IMR-90 (cell line): ENCODE measurements at places on chromosomes 2 and 18.
A peak's percentile ranks its signal among the peaks of the same experiment; 100 is the strongest.

DNA sequence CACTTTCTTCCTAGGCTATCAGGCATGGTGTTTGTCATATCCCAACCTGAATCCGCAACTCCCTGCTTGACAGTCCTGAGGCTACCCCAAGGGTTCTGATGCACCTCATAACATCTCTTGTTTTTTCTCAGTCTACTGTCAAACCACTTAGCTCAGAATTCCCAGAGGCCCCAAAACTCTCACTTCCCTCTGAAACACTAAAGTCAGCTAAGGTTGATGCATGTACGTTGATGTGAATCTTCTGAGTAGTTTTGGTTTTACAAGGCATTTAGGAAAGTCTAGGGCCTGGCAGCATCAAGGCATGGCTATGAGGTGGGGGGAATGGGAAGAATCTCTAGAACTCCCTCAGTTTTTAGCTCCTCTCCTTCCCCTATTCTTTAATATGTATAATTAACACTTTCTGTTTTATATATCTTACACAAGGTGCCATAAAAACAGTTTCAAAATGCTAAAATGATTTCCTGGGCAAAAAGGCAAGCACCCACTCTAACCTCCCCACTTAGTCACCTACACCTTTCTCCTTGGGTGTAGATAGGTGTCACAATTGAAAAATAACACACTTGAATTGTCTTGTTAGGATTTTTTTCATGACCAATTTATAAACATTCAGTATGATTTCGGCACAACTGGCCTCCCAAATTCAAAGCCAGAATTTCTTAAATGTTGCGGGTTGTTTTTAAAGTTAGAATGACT, 71.4 kb upstream of the TANK start:
- DNase-seq, result no peak

DNA sequence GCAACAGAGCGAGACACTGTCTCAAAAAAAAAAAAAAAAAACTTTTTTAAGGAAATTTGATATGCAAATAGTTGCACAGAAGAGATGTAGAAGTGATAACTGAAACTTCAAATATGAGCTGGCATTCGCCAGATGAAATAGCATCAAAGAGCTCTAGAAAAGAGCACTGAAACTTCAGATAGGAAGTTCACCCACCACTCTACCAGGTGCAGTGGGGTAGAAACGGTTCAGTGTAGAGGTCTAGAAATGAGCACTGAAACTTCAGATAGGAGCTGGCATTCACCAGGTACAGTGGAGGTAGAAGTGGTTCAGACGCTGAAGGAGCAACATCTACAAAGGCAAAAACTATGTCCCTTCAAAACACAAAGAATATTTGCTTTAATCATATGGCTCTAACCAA, 9.0 kb upstream of the ONECUT2 start:
- DNase-seq, result no peak

GRCh38 chr18:45962866-45963265, 4.3 kb downstream of the EPG5 start:
- peak; percentile 81 for DNase-seq

- no peak for DNase-seq
Measured at GRCh38 chr2:232349546-232349945, 29.0 kb upstream of the ALPP start.

GRCh38 chr18:71327850-71328249, 1039.0 kb downstream of the SOCS6 start:
- DNase-seq, result no peak

- no peak for DNase-seq
Measured at GRCh38 chr18:52648201-52648600, 308.2 kb downstream of the DCC start.

DNA sequence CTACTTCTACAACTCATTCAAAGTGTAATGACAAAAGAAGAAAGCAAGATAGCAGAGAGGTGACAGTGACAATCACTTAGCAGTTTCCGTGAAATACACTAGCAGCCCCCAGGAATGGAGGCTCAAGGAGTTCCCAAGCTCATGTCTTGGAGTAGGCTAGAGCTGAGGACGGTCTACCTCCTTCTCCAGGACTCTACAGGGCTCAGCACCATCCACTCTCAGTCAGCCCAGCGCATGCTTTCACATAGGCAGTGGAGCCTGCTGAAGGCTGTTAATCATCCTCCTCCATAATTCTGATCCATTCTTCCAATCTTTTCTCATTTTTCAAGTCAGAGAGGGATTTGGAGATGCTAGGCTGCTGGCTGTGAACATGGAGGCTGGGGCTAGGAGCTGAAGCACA, 85.6 kb downstream of the MYT1L start:
- DNase-seq, result no peak

DNA sequence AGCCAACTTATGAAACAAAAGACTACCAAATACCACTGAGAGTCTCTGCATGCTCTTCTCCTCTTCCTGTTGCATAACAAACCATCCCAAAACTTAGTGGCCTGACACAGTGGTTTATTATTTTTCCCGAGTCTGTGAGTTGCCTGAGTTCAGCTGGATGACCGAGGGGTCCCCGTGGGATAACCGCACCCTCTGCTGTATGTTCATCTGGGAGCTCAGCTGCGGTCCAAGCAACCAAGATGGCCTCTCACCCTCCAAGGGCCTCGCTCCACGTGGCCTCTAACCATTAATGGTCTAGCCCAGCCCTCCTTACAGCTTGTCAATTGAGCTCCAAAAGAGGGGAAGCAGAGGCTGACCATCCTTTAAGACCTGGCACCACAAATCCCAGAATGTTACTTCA, 17.1 kb downstream of the ITM2C start:
- DNase-seq, result no peak

DNA sequence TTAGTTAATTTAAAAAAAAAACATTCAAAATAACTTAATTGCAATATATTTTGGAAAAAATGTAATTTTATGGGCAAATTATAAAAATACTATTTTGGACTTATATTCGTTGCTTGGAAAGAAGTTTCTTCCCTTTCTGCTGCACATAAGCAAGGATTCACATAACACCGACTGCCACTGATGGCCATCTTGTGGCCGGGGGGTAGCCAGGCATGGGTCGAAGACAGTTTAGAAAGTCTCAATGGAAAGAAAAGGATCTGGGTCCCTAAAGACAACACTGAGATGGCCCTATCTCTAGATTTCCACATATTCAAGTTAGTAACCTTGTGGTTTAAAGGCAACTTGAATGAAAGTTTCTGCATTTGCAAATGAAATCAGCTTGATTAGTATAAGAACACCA, 318.6 kb downstream of the AKAIN1 start:
- no peak for DNase-seq

DNA sequence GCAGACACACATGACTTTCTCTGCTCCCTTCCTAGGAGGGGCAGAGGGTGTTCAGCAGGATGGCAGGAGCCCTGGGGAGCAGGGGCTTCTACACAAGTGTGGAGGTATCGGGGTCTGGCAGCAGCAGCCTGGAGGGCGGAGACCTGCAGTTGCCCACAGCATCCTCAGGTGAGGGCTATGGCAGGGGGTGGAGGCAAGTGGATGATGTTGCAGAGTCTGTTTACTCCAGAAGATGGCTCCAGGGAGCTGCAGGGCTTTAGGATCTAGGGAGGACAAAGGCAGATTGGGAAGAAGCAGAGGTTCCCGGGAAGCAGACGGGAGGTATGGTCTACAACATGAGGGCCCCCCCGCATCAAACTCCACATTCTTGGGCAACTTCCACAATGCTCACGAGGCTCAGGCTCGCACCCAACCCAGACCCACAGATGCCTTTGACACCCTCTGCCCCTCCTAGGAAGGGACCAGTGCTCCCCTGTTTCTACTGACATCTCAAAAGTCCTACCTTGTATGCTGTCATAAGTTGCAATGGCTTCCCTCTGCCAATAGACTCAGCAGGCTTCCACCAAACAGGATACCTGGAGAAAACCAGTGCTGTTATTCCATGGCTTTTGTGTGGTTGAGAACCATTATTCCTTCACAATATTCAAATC, 12.0 kb upstream of the ATP6V1C2 start:
- no peak for DNase-seq

GRCh38 chr2:188974164-188974563, at the start of gene COL3A1:
TSS of gene COL3A1 (plus strand) at chr2:188974373. CDS start at chr2:188974490, 117 bp downstream.
- DNase-seq, result peak; percentile 80

GRCh38 chr2:769771-770170, 92.6 kb upstream of the TMEM18 start:
- peak; percentile 1 for DNase-seq

- peak; percentile 74 for DNase-seq
Measured at GRCh38 chr2:216516730-216517350, 18.2 kb downstream of the RPL37A start.

DNA sequence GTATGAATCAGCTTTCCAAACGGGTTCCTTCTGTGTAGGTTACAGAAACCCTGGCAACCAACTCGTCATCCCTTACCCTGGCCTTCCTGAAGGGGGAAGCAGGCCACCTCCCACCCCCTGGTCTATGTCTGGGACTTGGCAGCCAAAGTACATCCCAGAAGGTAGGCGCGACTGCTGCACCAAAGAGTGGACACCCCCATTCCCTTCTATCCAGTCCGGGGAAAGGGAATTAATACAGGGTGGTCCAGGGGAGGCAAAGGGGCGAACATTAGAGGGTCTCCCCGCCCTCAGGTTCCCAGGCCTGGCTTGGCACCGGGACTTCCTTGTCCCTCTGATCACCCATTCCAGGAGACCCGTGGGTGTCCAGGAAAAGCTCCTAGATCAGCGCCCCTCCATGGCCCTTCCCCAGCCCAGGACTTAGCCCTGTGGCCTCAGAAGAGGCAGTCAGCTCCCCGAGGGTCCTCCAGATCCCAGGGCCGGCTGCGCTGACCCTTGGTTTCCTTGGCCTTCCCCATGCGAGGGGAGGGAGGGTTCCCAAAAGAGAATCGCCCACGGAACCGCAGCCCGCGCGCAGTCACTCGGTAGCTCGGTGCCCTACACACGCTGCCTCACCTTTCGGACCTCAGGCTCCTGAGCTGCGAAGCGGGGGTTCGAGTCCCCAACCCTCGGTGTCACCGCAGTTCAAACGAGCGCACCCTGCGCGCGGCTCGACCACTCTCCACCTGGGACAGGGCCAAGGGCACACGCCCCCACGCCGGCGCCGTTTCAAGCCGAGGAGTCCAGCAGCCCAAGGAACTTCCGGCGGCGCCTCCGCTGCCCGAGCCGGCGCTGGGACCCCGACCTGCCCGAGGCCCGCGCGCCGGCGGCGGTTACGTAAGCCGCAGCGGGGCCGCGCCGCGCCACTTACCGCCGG, at the start of gene PER2:
Gene PER2, minus strand, starts transcription at position 874 of the 913 bp plus-strand sequence. CDS start 10,674 bp downstream, outside the sequence.
- peak; percentile 90 for DNase-seq

DNA sequence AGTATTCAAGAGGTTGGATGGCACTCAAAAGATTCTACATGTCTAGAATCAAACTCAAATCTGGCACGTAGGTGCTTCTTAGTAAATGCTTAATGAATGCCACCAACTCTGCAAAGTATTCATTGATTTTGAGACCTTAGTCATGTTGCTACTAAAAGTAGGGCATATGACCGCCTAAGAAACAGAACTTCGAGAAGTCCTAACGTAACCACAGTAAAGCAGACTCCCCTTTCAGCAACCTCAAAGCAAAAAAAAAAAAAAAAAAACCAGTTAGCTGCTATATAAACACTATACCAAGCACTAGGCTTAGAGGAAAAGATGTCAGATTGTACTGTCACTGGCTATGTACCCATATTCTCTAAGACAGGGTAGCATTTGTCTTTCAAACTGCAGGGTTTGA, 33.9 kb downstream of the PTCD3 start:
- DNase-seq, result no peak

- no peak for DNase-seq
Measured at GRCh38 chr18:6737833-6738232, 8.3 kb downstream of the ARHGAP28 start.

DNA sequence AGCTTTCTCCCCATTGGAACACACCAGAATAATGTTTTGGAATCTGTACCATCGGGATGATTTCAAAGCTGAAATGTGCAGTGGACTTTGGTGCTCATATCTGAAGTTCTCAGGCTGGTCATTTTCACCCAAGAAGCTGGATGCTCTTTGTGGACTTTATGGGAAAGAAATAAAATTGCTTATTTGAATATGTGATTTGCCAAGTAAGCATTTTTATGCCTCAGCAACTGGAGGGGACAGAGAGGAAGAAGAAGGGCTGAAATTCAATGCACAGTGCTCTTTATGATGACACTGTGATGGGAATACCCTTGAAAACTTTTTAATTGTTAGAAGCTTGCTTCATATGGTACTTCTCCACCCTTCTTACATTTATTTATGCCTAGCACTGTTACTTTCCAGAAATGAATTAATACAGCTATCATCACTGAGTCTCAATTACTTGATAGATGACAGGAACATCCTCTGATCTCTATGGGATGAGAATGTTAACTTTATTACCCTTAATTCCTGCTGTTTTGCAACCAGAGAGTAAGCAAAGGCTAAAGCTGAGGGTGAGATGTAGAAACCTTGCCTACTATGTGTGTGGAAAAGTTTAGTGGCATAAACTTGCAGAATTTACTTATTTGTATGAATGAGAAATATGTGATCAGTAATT, 23.6 kb downstream of the SETBP1 start:
- DNase-seq, result no peak

GRCh38 chr18:48326901-48327675, 82.1 kb downstream of the ZBTB7C start:
- DNase-seq, result peak; percentile 29

DNA sequence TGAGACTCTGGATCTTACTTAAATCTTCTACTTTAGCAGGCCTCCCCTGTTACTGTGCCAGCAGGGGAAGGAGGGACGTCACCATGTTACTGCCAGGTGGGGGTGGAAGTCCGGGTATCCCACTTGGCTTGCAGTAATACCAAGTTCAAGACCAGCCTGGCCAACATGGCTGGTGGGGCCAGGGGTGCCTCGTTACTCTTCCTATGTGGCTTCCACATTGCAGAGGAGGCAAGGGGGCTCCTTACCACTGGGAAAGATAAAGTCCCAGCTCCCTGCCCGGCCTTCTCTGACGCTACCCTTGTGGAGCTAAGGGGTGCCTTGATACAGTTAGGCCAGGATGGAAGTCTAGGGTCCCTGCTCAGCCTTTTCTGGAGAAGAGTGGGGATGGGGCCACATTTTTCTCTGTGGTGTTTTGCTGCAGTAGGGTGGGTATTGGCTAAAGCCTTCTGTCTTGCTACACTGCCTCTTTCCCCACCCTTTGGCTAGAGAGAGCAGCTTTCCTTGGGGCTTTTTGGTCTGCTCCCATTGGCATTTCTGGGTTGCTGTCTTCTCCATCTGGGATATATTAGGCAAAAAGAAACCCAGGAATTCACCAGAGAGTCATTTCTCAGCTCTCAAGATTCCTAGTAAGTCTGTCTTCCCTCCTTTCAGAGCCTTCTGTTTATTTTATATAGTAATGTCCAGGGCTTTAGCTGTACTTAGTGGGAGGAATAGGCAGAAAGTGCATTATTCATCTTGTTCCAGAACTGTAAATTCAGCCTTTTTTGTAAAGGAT, 21.9 kb downstream of the ELMOD3 start:
- peak; percentile 63 for DNase-seq

GRCh38 chr2:55965276-55965675, 41.7 kb upstream of the EFEMP1 start:
- no peak for DNase-seq
